ENCODE measurements at places on chromosomes 5 and 9.

DNA sequence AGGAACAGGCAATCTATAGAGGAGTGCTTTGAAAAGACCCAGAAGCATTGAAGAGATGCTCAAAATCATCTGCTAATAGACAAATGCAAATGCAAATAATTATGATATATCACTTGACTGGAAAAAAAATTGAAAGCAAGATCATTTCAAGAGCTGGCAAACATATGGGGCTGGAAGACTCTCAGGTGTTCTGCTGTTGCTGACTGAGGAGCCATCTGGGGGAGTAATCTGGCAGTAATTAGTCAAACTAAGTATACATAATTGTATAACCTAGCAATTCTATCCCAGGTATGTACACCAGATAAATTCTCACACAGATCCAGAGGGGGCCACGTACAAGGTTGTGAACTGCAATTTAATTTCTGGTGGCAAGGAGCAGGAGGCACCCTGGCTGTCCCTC is 4.6 kb upstream of the HMHB1 start:
- no peak for DNase-seq

GRCh38 chr9:86788456-86788855 is 158.8 kb downstream of the GAS1 start:
- DNase-seq, result no peak

DNA sequence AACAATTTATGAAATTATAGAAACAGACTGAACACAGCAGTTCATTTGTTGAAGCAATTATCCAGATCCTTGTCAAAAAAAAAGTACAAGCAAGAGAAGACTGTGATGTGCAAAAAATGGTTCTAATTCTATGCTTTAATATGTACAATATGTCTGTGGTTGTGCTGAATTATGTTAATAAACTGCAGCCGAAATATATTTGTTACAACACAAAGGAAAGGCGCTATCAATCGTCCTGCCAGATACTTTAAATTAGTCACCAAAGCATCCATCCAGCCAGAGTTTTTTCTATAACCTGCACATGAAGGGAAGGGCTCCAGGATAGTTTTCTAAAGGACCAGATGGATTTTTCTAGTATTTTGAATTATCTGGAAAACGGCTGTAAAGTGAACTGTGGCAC is 259.5 kb downstream of the BNC2 start:
- no peak for DNase-seq

DNA sequence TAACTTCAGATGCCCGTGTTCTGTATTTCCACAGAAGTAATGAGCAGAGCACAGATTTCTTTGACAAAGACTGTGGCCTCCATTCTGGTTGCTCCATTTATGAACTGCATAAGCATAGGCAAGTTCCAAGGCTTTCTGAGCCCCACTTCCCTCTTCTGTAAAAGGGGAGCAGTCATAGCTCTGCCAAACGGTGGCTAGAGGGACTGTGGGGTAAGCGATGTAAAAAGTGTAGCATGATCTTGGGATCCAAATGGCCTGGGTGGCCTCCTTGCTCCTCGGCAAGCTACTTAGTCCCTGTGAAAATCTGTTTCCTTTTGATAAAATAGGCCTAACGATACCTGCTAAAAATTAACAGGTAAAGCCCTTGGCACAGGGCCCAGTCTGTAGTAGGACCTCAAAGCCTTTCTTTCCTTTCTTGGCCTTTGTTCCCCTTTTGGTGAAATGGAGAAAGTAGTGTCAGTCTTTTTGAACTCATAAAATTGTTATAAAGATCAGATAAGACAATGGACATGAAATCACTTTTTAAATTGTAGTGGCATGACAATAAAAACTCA is 646.6 kb downstream of the ACTL7B start:
- no peak for DNase-seq

Measured in SK-N-SH (cell line).